Stimulated activated CD4-positive, alpha-beta T cell treated with anti-CD3 and anti-CD28 coated beads, Interleukin-1b, Interleukin-23, amount 100 ng/mL, for 24 hours (primary cell): ENCODE measurements at places on chromosomes 16 and 17.

GRCh38 chr16:29988346-29989075 is 6.9 kb downstream of the HIRIP3 start:
- DNase-seq, result no peak

DNA sequence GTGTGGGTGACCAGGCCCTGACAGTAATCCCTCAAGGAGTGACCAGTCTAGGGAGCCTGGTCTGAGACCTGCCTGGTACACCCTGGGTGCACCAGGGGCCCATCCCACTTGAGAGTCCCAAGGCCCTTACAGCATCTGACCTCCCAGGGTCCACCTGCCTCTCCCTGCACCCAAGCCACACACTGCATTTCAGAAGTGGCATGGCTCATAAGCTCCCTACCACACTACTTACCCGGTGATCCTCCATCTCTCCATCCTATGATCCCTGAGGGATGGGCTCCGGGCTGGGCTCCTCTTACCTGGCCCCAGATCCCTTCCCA is 40.6 kb downstream of the LGALS9 start:
- DNase-seq, result no peak

GRCh38 chr16:50265260-50265659 is 1.1 kb upstream of the ADCY7 start:
- DNase-seq, result no peak

DNA sequence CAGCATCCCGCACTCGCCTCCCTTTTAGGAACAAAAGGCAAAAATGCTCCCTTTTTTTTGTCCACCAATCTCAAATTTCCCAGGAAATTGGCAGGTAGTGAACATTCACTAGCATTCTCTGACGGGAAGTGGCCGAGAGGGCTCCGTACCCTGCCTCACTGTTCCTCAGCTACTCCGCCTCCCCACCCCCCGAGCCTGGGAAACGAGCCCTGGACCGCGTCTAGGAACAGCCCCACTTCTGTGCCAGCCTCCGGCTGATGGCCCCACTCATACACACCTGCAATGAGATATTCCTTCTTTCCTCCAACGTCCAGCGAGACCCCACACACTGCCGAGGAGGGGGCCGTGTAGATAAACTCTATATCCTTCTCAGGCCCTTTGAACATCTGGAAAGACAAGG is 30.0 kb upstream of the USP36 start:
- no peak for DNase-seq

GRCh38 chr16:88197481-88198456 is 185.0 kb upstream of the ZNF469 start:
- DNase-seq, result no peak
